ENCODE measurements at places on chromosomes 12 and 14. TPM values are rescaled to one million over a fixed set of nuclear protein-coding genes. Genes with fewer than 3 reads are reported as not detected.

The ASCL1 gene
- total RNA-seq = not detected

DNA sequence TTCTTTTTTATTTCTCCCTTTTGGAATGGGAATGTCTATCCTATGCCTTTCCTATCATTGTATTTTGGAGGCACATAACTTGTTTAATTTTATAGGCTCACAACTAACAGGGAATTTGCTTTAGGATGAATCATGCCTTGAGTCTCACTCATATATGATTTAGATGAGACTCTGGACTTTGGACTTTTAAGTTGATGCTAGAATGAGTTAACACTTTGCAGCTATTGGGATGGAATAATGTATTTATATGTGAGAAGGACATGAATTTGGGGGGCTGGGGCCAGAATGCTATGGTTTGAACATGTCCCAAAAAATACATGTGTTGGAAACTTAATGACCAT is 365.3 kb downstream of the ZFP36L1 start:
- no peak overlapping the region for H3K27ac ChIP-seq
- DNase-seq = no peak
- no peaks in the 10 kb centered on the region for H3K36me3 ChIP-seq
- no peaks in the 10 kb centered on the region for H3K4me1 ChIP-seq
- H3K4me3 ChIP-seq = no peak overlapping the region

The KRT6B gene
- not detected for total RNA-seq

- no peaks in the 10 kb centered on the region for H3K36me3 ChIP-seq
- no peak for DNase-seq
- H3K4me1 ChIP-seq = peaks cover 41% of the 10 kb centered on the region
Observed at GRCh38 chr12:102958073-102958829, 777 bp downstream of the ASCL1 start.

The TAS2R8 gene
- total RNA-seq = not detected

DNA sequence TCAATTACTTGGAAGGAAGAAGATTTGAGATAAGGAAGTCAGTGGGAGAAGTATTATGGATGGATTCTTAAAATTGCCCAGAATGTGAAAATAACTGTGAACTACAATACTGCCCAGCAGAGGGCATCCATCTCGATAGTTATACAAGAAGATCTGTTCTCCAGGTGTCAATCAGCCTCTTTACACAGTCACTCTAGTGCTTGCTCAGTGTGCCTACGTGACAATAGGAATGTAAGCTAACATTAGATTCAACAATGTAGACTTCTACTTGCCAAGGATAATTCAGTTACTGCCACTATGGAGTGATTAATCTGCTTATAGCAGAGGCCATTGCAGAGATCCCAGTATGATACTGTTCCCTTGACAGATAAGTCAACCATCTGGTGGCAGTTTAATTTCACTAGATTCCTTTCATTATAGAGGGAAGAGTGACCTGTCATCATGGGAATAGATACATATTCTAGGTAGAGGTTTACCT is 10.6 kb upstream of the MAP4K5 start:
- no peaks in the 10 kb centered on the region for H3K4me1 ChIP-seq
- no peak for DNase-seq
- H3K4me3 ChIP-seq = no peak overlapping the region
- H3K27me3 ChIP-seq = no peaks in the 10 kb centered on the region

DNA sequence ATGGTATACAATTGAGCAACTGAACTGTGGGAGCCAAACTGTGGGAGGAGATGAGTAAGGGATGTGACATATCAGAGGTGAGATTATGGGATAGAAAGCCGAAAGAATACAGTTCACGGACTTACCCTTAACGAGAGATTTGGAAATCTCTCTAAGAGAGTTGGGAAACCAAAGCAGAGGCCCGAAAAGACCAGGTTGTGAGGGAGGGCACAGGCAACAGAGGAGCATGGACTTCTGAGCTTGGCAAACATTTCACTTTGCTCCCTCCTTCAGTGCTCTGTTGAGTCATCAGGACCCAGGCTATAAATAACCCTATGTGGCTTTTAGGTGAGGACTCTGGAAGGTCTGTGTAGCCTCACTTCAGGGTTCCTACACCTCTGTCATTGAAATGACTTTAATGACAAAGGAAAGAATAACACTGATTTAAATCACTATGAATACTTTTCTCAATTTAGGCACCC is 120.6 kb downstream of the TGFB3 start:
- no peaks in the 10 kb centered on the region for H3K27me3 ChIP-seq
- no peak for DNase-seq
- peaks cover 12% of the 10 kb centered on the region for H3K4me1 ChIP-seq
- H3K36me3 ChIP-seq = no peaks in the 10 kb centered on the region
- no peak overlapping the region for H3K4me3 ChIP-seq

GRCh38 chr12:53770281-53770680 is 18.5 kb upstream of the CISTR start:
- no peak overlapping the region for H3K4me3 ChIP-seq
- H3K27me3 ChIP-seq = no peaks in the 10 kb centered on the region
- H3K4me1 ChIP-seq = no peaks in the 10 kb centered on the region
- DNase-seq = no peak
- no peak overlapping the region for H3K27ac ChIP-seq

The WASHC3 gene
- 44.1 TPM for total RNA-seq

The NRXN3 gene
- total RNA-seq = 2.3 TPM

DNA sequence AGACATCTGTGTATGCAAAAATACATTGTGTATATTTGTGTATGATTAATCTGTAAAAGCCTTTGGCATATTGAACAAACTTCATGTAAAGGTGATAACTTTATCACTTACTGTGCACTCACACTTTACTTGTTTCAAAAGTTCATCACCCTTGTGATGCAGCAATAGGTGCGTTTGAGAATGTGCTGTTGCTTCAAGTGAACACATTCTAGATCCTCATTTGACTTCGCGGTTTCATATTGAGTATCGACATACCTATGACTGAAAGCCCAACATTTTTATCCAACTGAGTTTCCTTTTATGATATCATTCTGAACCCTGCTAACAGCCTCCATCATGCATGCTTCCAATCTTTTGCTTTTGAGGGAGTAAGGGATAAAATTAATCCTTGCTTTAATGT is 1086.9 kb downstream of the TMEM121 start:
- no peak overlapping the region for H3K27ac ChIP-seq
- no peaks in the 10 kb centered on the region for H3K4me1 ChIP-seq
- H3K27me3 ChIP-seq = no peaks in the 10 kb centered on the region
- no peaks in the 10 kb centered on the region for H3K36me3 ChIP-seq

The SLC39A2 gene
- not detected for total RNA-seq

DNA sequence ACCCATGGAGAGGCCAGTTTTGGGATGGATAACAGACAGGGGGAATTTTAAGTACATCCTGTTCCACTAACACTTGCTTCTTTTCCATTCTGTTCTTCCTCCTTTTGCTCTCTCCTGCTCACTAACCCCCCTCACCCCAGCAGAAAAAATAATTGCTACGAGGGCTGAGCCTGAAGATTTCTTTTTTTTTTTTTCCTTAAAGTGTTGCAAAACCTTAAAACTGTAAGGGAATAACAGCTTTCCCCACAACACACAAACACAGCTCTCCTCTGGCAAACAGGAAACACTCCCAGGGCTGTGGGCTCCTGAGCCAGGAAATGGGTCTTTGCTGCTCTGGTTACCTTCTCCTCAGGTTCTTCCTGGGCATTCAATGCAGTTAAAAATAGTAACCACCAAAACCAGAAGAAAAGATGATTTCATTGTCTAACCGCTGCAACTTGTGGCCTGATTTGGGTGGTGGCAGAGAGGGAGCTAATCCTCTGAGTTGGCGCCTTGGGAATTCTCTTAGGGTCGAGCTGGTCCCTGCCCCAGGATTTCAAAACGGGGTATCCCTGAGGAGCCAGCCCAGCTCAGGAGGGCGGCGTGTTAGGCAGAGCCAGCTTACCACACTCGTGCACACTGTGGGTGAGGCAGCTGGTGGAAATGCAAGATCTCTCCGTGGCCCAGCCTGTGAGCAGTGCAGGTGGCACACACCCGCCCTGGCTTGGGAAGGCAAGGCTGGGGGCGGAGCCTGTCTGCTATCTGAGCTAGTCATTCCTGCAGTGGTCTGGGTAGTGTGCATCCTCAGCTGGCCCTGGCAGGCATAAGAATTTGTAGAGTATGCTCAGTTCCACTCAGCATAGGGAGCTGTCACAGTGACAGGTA is 17.1 kb upstream of the EMP1 start:
- peaks cover 28% of the 10 kb centered on the region for H3K4me1 ChIP-seq
- no peaks in the 10 kb centered on the region for H3K27me3 ChIP-seq
- H3K27ac ChIP-seq = peak overlapping the region; percentile 71
- H3K36me3 ChIP-seq = no peaks in the 10 kb centered on the region

DNA sequence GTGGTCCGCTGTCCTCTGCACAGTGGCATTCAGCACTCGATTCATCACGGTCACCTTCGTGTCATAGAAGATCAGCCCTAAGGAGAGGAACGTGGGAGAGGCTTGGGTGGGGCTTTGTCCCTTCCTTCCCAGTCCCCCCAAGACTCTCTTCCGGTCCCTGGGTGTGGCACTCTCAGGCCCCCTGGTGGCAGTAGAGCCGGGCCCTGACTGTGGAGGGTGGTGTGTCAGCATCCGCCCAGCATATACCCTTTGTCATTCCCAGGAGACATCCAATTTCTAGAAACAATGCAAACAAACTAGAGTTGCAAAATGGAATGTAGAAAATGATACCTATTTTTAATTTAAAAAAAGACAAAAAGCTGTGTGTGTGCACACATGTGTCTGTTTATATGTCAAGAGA is 45.0 kb downstream of the TRAFD1 start:
- H3K4me1 ChIP-seq = no peaks in the 10 kb centered on the region
- no peak overlapping the region for H3K27ac ChIP-seq
- H3K36me3 ChIP-seq = peaks cover 33% of the 10 kb centered on the region
- H3K27me3 ChIP-seq = no peaks in the 10 kb centered on the region
